ENCODE measurements at places on chromosomes 7 and 10.

DNA sequence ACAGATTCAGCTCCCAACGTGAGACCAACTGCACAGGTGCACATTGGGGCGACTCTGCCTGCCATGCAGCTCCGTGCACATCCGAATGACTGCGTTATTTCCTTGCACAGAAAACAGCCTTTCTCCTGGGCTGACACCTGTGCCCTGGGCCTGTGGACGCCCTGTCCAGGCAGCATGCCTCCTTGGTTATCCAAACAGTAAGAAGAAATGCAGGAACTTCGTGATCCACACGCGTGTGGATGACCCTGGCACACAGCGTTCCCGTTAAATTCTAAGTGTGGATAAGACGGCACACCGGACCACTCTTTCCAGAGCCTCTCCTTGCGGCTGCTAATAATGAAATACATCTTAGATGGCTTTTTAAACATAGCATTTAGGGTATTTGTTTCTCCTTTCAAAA lies 39.6 kb downstream of the NKX6-2 start:
- DNase-seq = no peak

GRCh38 chr10:2837674-2838073 lies 229.7 kb upstream of the PFKP start:
- DNase-seq = no peak

DNA sequence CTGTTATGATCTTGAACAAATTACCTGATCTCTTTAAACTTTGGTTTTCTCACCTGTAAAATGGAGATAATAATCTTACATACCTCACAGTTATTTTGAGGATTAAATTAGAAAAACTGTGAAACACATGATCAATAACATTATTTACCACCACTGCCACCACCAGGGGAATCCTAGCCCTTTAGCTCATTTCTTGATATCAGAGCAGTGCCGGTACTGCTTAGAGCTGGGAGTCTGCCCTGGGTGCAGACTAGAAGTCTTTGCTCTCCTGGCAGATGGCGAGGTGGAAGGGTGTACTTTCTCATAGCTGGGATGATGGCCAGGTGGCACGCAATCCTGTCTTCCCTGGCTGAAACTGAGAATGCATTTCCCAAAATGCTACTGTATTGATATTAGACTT lies 12.7 kb upstream of the EFCAB10 start:
- no peak for DNase-seq

GRCh38 chr7:36546331-36546730 lies 156.7 kb downstream of the ANLN start:
- no peak for DNase-seq

DNA sequence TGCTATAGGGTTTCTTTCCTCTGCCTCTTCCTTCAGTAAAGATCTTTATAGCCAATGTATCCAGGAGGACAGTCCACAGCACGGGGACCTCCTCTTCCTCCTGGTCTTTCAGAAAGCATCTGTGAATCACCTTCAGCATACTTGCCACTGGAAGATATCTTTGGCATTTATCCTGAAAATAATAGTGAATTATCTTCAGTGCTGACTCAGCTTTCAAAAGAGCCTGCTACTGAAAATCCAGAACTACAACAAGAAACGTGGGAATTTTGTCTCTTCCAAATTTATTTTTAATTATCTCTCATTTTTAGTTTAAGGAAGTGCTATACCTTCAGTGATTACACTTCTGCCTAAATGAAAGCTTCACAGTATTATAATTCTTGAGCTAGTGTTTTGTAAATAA lies 7.6 kb upstream of the UNC5B start:
- DNase-seq = no peak

- no peak for DNase-seq
Observed at GRCh38 chr10:33790521-33791271, 456.2 kb upstream of the NRP1 start.

- DNase-seq = no peak
Observed at GRCh38 chr7:104230606-104231005, 22.8 kb upstream of the ORC5 start.
